ENCODE measurements at places on chromosomes 5 and 9.

- DNase-seq = no peak
Measured at GRCh38 chr9:108436448-108436847, 419.3 kb downstream of the ACTL7B start.

GRCh38 chr5:31404325-31404724, 127.6 kb downstream of the DROSHA start:
- no peak for DNase-seq

- DNase-seq = no peak
Measured at GRCh38 chr9:120922404-120923195, 4.0 kb downstream of the TRAF1 start.

DNA sequence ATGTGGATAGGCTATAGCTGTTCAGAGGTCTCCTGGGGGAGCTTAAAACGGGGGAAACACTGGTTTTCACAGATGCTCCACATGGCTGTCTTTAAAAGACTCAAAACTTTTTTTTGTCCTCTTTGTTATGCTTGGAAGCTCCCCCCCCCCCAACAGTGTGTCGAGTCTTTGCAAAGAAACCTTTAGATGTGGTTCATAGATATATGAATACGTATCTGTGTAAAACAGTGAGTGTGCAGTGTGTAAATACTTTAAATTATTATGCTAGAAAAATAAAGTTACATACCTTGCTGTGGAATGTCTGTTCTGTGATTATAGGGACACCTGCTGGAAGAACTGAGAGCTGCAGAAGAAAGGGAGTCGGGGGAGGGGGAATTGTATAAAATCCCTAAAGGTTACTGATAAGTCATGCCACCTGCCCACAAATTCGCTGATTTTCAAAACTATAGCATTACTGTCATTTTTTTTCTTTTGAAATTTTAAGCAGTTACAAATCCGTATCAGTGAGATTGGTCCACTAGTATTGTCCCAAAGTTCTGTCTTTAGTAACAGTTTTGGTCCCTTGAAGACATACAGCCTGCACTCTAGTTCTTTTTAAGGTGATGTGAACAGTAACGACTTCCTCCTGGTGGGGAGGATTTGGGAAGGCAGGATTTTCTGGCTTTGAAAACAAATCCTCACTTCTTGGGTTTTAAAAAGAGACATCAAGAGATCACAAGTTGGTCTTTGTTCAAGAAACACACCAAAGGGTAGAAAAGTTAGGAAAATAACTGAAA, 22.9 kb downstream of the RGMB start:
- peak; percentile 78 for DNase-seq
